A549 (cell line): ENCODE measurements at places on chromosomes 11 and 22. TPM values are rescaled to one million over a fixed set of nuclear protein-coding genes. Genes with fewer than 3 reads are reported as not detected.

DNA sequence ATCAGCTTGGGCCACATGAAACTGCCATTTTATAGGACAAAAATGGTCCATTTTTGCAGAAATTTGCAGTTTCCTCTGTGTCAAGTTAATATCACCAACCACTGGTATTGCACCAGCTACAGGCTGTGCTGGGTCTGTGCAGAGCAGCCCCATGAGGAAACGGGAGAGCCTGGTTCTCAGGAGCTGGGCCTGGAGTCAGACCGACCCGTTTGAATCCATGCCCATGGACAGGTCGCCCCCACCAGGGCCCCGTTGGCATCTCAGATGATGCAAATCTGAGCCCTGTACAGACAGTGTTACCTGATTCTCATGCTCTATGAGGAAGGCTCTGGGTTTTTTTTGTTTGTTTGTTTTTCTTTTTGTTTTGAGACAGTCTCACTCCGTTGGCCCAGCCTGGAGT is 9.8 kb upstream of the SEC14L6 start:
- peak; percentile 43 for DNase-seq

- no peak for DNase-seq
Observed at GRCh38 chr11:111978028-111978771, 41.1 kb downstream of the DIXDC1 start.

GRCh38 chr22:37547251-37547741 is 13.0 kb upstream of the CDC42EP1 start:
- DNase-seq, result no peak

- no peak for DNase-seq
Observed at GRCh38 chr22:46280999-46281623, 13.3 kb downstream of the TTC38 start.

DNA sequence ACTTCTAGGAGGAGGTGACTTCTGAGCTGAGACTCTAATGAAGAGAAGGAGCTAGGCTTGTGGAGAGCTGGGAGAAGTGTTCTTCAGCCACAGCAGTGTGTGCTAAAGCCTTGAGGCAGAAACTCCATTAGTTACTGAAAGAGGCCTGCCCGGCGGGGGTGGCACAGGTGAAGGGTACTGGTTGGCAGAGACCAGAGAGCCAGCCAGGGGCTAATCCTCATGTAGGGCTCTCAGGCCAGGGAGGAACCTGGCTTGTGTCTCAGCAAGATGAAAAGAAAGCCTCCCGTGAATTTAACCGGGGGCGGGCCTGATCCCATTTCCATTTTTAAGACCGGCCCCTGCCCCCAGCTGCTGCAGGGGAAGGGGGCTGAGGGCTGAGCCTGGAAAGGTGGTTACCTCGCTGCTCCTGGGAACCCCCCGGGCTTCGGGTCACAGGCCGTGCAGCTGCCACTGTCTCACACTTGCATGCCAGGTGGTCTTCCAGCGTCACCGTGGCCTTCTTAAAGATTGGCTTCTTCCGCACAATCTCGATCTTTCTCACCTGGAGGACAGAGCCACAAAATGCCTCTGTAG is 15.0 kb downstream of the PDGFB start:
- no peak for DNase-seq

GRCh38 chr22:36409911-36410756 is 22.4 kb upstream of the MYH9 start:
- no peak for DNase-seq

- DNase-seq, result no peak
Observed at GRCh38 chr22:45425101-45425500, 11.6 kb downstream of the RIBC2 start.

- DNase-seq, result no peak
Observed at GRCh38 chr11:19574916-19575315, 137.7 kb upstream of the NAV2 start.

DNA sequence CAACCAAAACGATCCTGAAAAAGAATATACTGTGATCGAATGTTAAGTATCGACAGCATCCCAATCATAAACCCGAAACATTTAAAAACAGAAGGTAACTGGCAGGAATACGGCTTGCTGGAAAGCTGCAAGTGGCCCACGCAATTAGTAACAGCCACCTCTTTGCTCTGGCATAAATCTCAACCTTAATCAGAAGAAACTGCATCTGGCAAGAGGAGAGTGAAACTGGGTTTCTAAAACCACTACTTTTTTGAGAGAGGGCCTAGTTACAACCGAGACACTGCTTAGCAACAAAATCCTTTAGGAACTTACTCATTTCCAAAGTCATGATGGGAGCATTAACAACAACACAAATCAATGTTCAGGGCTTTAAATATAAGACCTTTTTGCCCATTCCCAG is 7.9 kb downstream of the NCAPD3 start:
- DNase-seq, result no peak

DNA sequence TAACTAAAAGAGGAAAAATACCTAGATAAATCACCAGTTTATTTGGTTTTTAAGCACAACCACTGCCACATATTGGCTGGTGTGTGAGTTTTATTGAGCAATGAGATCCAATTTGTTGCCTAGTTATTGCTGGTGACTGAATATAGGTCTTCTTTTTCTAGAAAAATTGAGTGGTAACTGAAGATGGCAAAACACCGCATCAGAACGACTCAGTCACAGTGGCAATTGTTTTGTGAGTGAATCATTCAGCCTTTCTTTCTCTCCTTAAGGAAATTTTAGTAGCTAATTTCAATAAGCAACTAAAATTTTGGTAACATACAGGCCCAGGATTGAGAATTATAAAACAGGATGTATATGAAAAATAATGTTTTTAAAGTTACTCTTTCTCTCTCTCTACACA is 533.0 kb downstream of the KCNA4 start:
- no peak for DNase-seq

GRCh38 chr11:114066046-114066648 is 6.6 kb downstream of the ZBTB16 start:
- no peak for DNase-seq

GRCh38 chr11:14446701-14447169 is 52.9 kb downstream of the COPB1 start:
- peak; percentile 45 for DNase-seq

GRCh38 chr22:31960767-31961166 is 16.4 kb downstream of the YWHAH start:
- no peak for DNase-seq

DNA sequence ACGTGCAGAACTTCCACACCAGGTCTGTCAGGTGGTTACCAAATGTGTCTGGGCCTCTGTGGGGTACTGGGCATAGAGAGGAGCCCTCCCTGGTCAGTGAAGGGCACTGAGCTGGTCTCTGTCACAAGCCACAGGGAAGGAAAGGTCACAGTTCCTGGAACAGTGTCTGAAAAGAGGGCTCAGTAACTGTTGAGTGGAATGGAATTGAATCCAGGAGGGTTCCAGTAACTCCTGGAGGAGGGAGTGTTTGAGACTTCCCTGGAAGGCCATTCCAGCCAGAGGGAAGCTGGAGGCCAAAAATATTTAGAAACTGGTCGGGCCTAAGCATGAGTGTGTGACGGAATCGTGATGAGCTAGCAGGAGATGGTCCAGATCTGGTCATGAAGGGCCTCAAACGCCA is 7.9 kb downstream of the ACTN3 start:
- no peak for DNase-seq

DNA sequence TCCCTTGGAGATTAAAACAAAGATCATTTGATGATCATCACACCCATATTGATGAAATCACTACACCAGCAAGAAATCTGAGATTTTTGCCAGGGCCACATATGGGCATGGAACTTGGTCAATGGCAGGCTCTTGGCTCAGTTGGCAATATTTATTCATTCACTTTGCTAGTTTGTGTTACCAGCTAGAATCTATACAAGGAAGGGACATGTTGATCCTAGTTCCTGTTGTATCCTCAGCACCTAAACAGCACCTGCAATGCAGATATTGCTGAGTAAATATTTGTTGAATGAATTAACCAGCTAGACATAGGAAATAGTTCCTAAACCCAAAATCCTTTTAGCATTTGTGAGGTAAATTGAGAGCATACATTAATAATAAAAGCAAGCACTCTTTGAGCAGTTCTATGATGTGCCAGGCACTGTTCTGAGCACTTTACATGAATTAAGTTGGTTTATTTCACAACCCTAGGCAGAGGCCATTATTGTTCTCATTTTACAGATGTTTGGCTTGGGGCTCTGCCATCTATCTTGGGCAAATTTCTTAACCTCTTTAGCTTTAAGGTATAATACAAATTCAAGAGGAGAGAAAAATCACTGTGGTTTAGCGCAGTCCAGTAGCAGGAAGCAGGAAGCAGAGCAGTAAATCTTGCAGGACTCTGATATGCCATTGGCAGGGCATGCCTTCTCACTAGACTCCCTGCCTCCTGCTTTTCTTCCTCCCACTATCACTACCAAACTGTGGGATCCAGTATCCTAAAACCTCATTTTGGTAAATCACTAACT is 1.6 kb downstream of the TRIM68 start:
- DNase-seq, result no peak

DNA sequence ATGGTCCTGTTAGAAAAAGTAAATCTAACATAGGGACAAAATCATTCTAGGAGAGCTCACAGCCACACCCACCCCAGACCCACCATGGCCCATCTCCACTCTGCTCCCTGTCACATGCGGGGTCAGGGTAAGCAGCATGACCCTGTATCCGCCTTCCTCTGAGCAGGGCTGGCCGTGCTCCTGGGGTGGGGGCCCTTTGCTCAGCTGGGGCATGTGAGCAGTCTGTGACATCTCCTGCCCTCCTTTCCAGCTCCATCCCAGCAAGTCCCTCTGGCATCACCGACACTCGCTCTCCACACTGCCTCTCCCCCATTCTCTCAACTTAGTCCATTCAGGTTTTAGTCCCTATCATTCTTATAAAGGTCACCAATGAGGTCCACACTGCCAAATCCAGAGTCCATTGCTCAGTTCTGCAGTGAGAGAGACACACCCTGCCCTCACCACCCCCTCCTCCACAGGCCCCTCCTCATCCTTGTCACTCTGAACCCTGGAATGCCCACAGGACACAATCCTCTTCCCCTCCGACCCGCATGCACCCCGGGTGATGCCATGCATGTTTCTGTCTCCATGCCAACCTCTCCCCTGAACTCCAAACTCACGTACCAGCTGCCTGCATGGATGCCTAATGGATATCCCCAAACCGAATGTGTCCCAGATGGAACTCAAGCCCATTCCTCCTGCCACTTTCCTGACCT is 65.1 kb upstream of the PITPNB start:
- DNase-seq, result no peak

- peak; percentile 37 for DNase-seq
Observed at GRCh38 chr11:65355013-65355775, 643 bp downstream of the TIGD3 start.

DNA sequence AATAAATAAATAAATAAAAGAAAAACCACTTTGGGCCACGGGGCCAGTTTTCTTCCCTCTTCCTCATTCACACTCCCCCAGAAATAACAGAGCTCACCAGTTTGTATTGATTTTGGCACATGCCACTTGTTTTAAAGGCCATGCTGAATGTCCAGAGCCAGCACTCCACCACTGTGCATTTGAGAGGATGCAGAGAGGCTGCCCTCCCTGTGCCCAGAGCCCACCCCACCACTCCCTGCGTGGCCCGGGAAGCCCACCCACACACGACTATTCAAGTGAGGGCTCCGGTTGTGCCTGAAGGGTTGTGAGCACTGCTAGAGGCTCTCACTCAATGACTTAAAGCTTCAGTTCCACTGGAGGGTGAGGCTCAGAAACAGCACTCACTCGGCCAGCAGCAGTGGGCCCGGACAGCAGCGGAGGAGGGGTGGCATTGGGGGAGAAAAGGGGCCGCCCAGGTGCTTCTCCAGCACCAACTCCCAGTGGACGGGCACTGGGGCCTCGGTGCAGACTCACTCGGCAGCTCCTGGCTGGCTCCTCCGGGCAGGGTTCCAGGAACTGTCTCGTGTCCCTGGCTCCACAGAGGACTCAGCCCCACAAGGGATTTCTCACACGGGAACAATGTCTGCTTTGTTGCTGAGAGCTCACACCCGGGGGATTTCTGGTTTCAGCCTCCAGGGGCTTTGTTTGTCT is 112.7 kb downstream of the SHANK2 start:
- no peak for DNase-seq

- no peak for DNase-seq
Observed at GRCh38 chr11:17791144-17791543, 56.6 kb downstream of the KCNC1 start.

GRCh38 chr11:60960405-60960804 is 8.4 kb upstream of the SLC15A3 start:
- no peak for DNase-seq

GRCh38 chr11:95999711-96000406 is 76.0 kb upstream of the MTMR2 start:
- no peak for DNase-seq

DNA sequence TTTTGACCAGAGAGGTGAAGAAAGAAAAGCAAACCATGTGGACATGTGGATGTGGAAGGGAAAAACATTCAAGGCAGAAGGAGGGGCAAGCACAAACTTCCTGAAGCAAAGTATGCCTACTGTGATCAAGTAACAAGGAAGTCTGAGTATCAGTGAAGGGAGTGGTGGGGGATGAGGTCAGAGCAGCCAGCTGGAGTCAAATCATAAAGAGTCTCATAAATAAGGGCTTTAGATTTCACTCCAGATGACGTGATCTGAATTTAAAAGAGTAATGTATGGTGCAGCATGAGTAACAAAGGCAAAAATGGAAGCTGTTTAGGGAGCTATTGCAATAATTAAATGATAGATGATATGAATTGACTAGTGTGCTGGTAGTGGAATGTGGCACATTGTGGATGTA is 665.4 kb upstream of the CCDC90B start:
- no peak for DNase-seq

DNA sequence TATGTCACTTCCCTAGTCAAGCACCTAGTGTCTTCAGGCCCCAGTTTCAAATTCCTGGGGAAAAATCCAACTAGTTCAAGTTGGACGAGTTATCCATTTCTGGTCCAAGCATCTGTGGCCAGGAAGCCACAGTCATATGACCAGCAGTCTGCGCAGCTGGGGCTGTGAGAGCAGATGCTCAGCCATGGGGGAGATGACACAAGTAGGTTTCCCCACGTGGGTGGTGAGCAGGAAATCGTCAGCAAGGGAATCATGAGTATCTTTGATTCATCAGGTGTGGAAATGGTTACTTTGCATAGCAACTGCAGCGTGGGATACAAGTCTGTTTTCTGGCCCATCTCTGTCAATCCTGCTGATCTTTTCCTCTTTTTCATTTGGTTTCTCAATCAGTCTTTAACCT is 185.3 kb downstream of the C11orf91 start:
- DNase-seq, result no peak

The NXPE2 gene
- polyA plus RNA-seq, result not detected in 3 replicates

The GAS2 gene
- polyA plus RNA-seq, result 0.72 to 0.95 TPM (median 0.84 TPM) in 3 replicates

The NAV2 gene
- polyA plus RNA-seq, result 4.9 to 6.2 TPM (median 4.9 TPM) in 3 replicates

The SOX6 gene
- 0.07 to 0.08 TPM in 2 of 3 replicates, not detected in the other for polyA plus RNA-seq

The CDON gene
- polyA plus RNA-seq, result 1.3 to 1.9 TPM (median 1.7 TPM) in 3 replicates

The SHISAL1 gene
- polyA plus RNA-seq, result 1.9 to 2.4 TPM (median 2.2 TPM) in 3 replicates

The CCDC83 gene
- polyA plus RNA-seq, result not detected in 3 replicates

The TSSK2 gene
- not detected in 3 replicates for polyA plus RNA-seq
